ENCODE measurements at places on chromosomes 7 and 10. TPM values are rescaled to one million over a fixed set of nuclear protein-coding genes. Genes with fewer than 3 reads are reported as not detected.

- no peaks in the 10 kb centered on the region for H3K36me3 ChIP-seq
- no peak overlapping the region for H3K27ac ChIP-seq
- peaks cover 33% of the 10 kb centered on the region for H3K4me1 ChIP-seq
- H3K4me3 ChIP-seq = peak overlapping the region; percentile 70
Observed at GRCh38 chr7:127252377-127252713, 396 bp downstream of the GRM8 start.

- H3K27me3 ChIP-seq = no peaks in the 10 kb centered on the region
- no peak overlapping the region for H3K4me3 ChIP-seq
- H3K27ac ChIP-seq = no peak overlapping the region
- no peaks in the 10 kb centered on the region for H3K4me1 ChIP-seq
- H3K36me3 ChIP-seq = no peaks in the 10 kb centered on the region
- DNase-seq = no peak
Observed at GRCh38 chr7:138697535-138698182, 3.5 kb downstream of the SVOPL start.

DNA sequence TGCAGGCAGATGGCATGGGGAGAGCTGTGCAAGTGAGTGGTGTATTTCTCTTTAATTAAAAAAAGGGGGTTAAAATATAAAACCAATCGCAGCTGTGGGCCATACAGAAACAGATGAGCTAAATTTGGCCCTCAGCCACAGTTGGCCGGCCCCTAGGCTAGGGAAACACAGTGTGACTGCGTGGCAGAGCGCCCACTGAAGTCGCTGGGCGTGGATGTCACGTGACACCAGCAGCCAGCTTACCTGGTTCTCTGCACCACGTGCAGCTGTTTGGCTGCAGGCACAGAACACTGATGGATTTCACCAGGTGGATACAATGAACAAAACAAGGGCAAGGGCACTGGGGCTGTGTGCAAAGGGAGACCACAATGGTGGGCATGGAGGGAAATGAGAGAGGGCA, 119.3 kb upstream of the ZNF746 start:
- H3K27ac ChIP-seq = no peak overlapping the region
- no peaks in the 10 kb centered on the region for H3K27me3 ChIP-seq
- DNase-seq = no peak
- peaks cover 17% of the 10 kb centered on the region for H3K4me1 ChIP-seq

DNA sequence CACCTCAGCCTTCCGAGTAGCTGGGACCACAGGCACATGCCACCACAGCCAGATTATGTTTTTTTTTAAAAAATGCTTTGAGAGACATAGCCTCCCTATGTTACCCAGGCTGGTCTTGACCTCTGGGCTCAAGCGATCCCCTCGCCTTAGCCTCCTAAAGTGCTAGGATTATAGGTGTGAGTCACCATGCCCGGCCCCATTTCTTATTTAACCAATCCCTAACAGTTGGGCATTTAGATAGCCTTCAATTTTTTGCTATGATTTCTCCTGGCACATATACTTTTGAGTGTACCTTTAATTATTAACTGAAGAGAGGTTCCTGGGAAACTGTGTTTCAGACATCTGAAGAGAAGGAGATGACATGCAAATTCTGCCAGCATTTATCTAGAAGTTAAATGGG, 22.6 kb upstream of the AUTS2 start:
- H3K27ac ChIP-seq = no peak overlapping the region
- H3K36me3 ChIP-seq = no peaks in the 10 kb centered on the region
- no peak overlapping the region for H3K4me3 ChIP-seq
- no peaks in the 10 kb centered on the region for H3K27me3 ChIP-seq
- DNase-seq = no peak
- no peaks in the 10 kb centered on the region for H3K4me1 ChIP-seq

DNA sequence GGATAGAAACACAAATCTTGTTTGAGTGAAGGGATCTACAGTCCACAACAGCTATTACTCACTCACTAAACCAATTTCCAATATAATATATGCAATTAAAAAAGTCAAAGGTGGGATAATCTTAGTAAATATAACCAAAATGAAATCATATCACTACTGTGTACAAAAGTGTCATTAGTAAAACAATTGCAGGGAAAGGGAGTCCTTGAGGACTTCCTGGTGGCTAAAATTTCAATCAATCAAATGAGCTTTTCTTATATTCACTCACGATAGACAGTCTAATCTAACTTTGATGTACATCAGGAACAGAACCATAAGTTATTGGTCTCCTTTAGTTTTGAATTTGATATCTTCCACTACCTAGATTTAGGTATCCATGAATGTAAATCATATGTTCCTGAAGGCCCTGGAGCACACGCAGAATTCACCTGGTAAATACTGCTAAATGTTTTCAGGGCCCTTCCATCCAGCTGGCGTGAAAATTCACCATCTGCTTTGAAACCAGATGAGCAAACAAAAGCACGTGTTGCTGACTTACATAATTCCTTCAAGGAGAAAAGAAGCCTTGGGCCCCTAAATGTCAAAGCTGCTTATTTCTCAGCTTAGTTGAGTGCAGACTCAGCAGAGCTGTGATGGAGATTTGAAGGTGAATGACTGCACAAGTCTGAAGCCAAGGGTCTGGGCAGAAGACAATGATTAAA, 159.3 kb upstream of the TMEM196 start:
- H3K27ac ChIP-seq = no peak overlapping the region
- DNase-seq = no peak
- no peak overlapping the region for H3K4me3 ChIP-seq
- H3K4me1 ChIP-seq = no peaks in the 10 kb centered on the region
- H3K36me3 ChIP-seq = no peaks in the 10 kb centered on the region

- H3K36me3 ChIP-seq = no peaks in the 10 kb centered on the region
- peaks cover 5% of the 10 kb centered on the region for H3K27me3 ChIP-seq
- peaks cover 6% of the 10 kb centered on the region for H3K4me1 ChIP-seq
Observed at GRCh38 chr7:455110-455928, 64.3 kb downstream of the PDGFA start.

DNA sequence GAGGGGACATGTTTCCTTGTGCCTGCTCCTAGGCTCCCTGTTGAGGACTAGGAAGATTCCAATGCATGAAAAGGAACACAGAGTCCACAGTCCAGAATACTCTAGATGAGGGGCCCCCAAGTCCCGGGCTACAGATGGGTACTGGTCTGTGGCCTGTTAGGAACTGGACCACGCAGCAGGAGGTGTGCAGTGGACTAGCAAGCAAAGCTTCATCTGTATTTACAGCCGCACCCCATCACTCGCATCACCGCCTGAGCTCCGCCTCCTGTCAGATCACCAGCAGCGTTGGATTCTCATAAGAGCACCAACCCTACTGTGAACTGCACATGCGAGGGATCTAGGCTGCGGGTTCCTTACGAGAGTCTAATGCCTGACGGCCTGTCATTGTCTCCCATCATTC, 233.0 kb upstream of the MKLN1 start:
- no peak overlapping the region for H3K4me3 ChIP-seq
- H3K27ac ChIP-seq = no peak overlapping the region
- H3K4me1 ChIP-seq = peaks cover 58% of the 10 kb centered on the region
- peaks cover 44% of the 10 kb centered on the region for H3K36me3 ChIP-seq
- no peak for DNase-seq

DNA sequence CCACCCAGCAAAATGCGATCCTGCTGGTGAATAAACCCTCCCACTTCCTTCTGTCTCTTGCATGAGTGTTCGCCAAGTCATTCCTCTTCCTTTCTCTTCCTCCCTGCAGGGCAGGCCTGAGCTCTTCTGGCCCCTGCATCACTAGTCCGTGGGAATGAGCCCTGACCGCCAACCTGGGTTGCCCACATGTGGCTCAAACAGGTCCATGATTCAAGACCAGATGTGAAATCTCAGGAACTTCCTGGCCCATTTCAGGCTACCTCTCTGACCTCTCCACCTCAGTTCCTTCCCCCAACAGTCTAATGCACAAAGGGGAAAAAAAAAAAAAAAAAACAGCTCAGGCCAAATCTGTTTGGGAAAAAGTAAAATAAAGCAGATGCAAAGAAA, 5.4 kb upstream of the YWHAG start:
- H3K4me3 ChIP-seq = no peak overlapping the region
- no peaks in the 10 kb centered on the region for H3K27me3 ChIP-seq
- peaks cover 21% of the 10 kb centered on the region for H3K4me1 ChIP-seq

- H3K4me3 ChIP-seq = no peak overlapping the region
- peaks cover 22% of the 10 kb centered on the region for H3K36me3 ChIP-seq
- peaks cover 31% of the 10 kb centered on the region for H3K4me1 ChIP-seq
- DNase-seq = no peak
Observed at GRCh38 chr7:65979583-65980477, 2.2 kb downstream of the GUSB start.

GRCh38 chr7:17963281-17963680, 23.0 kb upstream of the SNX13 start:
- no peaks in the 10 kb centered on the region for H3K27me3 ChIP-seq
- H3K27ac ChIP-seq = no peak overlapping the region
- DNase-seq = no peak
- H3K4me3 ChIP-seq = no peak overlapping the region
- no peaks in the 10 kb centered on the region for H3K36me3 ChIP-seq

DNA sequence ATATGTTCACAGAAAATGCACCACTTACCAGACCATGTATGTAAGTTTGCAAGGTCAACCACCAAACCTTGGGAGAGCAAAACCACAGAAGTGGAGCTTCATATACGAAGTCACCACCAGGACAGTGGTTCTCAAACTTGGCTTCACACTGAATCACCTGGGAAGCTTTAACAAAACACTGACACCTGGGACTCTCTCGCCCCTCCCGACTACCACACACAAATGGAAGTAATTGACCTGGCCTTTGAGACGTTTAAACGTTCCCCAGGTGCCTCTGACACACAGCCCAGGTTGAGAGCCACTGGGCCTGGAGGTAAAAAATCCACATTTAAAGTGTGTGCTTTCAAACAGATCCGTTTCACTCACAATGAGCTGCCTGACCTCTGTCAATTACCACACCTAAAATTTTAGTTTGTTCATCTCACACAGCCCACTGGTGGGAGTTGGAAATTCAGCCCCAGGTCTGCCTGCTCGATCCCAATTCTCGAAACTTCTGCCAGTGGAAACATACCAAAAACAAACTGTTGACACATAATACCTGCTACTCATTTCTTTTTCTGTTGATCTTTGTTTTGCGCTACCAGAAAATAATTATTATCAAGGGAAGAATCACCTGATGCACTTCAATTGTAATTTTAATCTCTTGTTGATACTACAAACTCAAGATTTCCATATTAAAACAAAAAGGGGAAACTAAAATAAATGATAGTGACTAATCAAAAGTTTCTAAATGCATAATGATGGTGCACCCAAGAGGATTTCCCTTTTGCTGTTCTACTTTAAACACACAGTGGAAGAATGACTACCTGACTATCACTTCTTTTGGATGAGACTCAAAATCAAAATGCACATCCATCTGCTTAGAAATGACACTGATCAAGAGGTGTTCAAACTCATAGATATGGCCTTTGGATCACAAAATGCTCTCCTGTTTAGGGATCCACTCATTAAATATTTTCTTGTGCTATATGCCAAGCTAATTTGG, 26.6 kb downstream of the CDNF start:
- no peak overlapping the region for H3K4me3 ChIP-seq
- DNase-seq = no peak
- no peaks in the 10 kb centered on the region for H3K27me3 ChIP-seq
- H3K4me1 ChIP-seq = peaks cover 6% of the 10 kb centered on the region
- H3K27ac ChIP-seq = no peak overlapping the region

Gene MTPN
- total RNA-seq = 88.4 TPM

Gene PRKAR1B
- 18.8 TPM for total RNA-seq

Gene PHYHIPL
- total RNA-seq = not detected

Gene CCDC172
- not detected for total RNA-seq

Gene GAD2
- total RNA-seq = not detected

Gene OR2A12
- not detected for total RNA-seq

Gene UFSP1
- 1.1 TPM for total RNA-seq

Measured in CD4-positive, alpha-beta T cell (primary cell).